ENCODE measurements at places on chromosomes 4 and X. TPM values are rescaled to one million over a fixed set of nuclear protein-coding genes. Genes with fewer than 3 reads are reported as not detected.

Gene GPR82
- not detected for total RNA-seq

Gene PABPC1L2A
- not detected for total RNA-seq

Gene SPP1
- 0.18 TPM for total RNA-seq

Gene KLHL8
- 9.5 TPM for total RNA-seq

Gene UBA1
- 256 TPM for total RNA-seq

Gene BGN
- 11.3 TPM for total RNA-seq

Gene XKRX
- 0.90 TPM for total RNA-seq

Gene FAM120C
- total RNA-seq = 3.6 TPM

Gene MAGEA11
- not detected for total RNA-seq

Gene ODAPH
- total RNA-seq = not detected

Gene LNX1
- total RNA-seq = 0.36 TPM

Gene HDX
- 11.4 TPM for total RNA-seq

Gene DUX4
- not detected for total RNA-seq

Gene UGT2B28
- total RNA-seq = not detected

Gene CAPN6
- total RNA-seq = not detected

Gene LINC00632
- 6.4 TPM for total RNA-seq

Gene MAGEA1
- total RNA-seq = not detected

Gene N4BP2
- total RNA-seq = 2.2 TPM

Gene GPR78
- under 0.01 TPM for total RNA-seq

Gene XK
- total RNA-seq = under 0.01 TPM

Gene F8A3
- 0.18 TPM for total RNA-seq

Gene AVPR2
- not detected for total RNA-seq

Gene MTMR1
- total RNA-seq = 19.0 TPM

Gene IKBKG
- total RNA-seq = 16.5 TPM

Gene VMA21
- total RNA-seq = 28.5 TPM

Gene GABRQ
- total RNA-seq = not detected

Gene VEGFC
- total RNA-seq = 26.9 TPM

Gene KIAA1210
- total RNA-seq = not detected

Gene RRH
- total RNA-seq = not detected

Gene ACOX3
- 24.2 TPM for total RNA-seq

Gene TBC1D8B
- total RNA-seq = 10.4 TPM

Gene CCDC110
- 0.90 TPM for total RNA-seq

Gene HS6ST2
- not detected for total RNA-seq

Gene ATP1B4
- not detected for total RNA-seq

Gene BRCC3
- total RNA-seq = 24.7 TPM

Gene CLDN34
- total RNA-seq = not detected

Gene HAND2
- 0.56 TPM for total RNA-seq

Gene IQCM
- not detected for total RNA-seq

Gene CPLX1
- total RNA-seq = not detected

Gene MCUB
- 21.4 TPM for total RNA-seq

Gene SRPX2
- total RNA-seq = 20.6 TPM

Gene KANTR
- 6.3 TPM for total RNA-seq

Gene GLUD2
- 1.6 TPM for total RNA-seq

Gene FSTL5
- under 0.01 TPM for total RNA-seq

Gene DIPK2B
- total RNA-seq = not detected

Gene SLC7A11
- total RNA-seq = 24.7 TPM

Gene STOX2
- total RNA-seq = 5.4 TPM

Gene NKRF
- total RNA-seq = 3.6 TPM

Gene RNF128
- total RNA-seq = 4.8 TPM

Gene DACH2
- 4.4 TPM for total RNA-seq

Gene GPC3
- not detected for total RNA-seq

Gene DCAF4L1
- total RNA-seq = 0.18 TPM

Gene CRMP1
- total RNA-seq = 4.4 TPM

Gene SLIT2
- total RNA-seq = 13.6 TPM

Gene HSFX3
- total RNA-seq = not detected

Gene ABLIM2
- total RNA-seq = under 0.01 TPM

Gene BST1
- 5.3 TPM for total RNA-seq
